NCI-H1417 treated with DMSO at 0.1 percent for 48 hours (cell line): ENCODE measurements at places on chromosomes 16 and 17.

DNA sequence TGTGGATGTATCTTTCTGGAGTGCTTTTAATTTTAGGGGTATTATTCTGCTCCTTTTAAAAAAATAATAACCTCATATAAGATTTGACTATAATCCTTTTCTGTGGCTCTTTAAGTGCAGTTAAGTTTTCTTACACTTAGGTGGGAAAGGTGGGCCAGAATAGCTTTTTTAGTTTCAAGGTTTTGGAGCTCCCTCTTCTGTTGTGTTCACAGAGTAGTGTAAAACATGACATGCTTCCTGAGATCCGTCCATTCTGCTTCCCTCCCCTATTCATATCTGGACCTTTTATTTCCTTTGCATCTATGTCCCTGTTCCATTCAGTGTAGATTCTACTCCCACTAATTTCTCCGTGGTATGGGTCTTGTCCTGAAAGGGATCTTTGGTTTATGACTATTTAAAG lies 12.8 kb downstream of the LRRC36 start:
- no peak for DNase-seq

- DNase-seq: no peak
Observed at GRCh38 chr16:4945560-4946502, 8.9 kb upstream of the PPL start.

- DNase-seq: no peak
Observed at GRCh38 chr17:61519139-61519538, 66.9 kb downstream of the TBX4 start.

- no peak for DNase-seq
Observed at GRCh38 chr16:83722456-83723183, 85.2 kb upstream of the HSBP1 start.

DNA sequence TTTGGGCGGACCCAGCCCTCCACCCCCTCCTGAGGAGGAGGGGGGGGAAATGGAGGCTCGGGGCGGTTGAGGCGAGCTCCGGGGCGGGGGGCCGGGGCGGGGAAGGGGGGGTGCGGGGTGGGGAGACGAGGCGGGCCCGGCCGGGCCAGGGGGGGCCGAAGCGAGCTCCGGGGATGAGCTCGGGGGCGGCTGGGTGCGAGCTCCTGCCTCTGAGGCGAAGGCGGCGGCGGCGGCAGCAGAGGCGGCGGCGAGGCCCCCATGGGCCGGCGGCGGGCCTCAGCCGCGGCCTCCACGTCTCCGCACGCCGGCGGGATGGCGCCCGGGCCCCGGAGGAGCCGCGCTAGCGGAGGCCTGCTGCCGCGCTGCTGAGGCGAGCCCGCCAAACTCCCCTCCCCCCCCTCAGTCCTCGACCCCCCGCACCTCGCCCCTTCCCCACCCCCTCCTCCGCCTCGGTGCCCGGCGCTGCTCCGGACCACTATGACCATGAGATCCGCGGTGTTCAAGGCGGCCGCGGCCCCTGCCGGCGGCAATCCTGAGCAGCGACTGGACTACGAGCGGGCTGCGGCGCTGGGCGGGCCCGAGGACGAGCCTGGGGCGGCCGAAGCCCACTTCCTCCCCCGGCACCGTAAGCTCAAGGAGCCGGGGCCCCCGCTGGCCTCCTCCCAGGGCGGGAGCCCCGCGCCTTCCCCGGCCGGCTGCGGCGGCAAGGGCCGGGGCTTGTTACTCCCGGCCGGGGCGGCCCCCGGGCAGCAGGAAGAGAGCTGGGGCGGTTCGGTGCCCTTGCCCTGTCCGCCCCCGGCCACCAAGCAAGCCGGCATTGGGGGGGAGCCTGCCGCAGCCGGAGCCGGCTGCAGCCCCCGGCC lies 596 bp downstream of the MSL1 start:
- no peak for DNase-seq

DNA sequence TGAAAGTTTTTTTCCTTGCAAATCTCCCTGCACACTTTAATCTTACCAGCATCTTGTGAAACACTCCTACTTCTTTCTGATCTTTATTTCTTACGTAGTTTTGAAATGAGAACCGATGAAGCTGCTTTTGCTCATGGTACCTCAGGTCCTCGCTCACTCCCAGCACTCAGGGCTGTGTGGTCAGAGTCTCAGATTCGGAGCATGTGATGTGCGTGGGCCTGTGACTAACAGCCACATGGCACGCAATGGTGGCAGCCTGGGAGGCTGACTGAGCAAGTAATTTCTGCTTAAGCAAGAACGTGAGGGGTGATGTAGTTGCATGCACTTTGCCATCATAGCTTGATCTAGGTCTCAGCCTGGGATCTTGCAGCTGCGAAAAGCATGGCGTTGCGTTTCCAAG lies 624.3 kb downstream of the MAF start:
- DNase-seq: no peak

GRCh38 chr16:53714205-53715022 lies 10.5 kb downstream of the FTO start:
- peak; percentile 83 for DNase-seq

DNA sequence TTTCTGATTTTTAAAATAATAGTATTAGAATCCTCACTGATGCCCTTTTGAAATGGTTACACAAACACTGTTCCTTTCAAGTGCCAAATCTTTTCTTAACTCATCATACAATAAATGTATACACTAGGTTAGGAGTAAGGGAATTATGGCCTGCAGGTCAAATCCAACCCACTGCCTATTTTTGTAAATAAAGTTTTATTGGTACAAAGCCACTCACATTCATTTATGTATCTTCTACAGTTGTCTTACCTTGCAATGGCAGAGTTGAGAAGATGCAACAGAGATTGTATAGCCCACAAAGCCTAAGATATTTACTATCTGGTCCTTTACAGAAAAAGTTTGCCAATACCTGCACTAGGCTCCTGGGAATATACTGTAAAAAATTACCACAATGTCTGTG lies 47.8 kb downstream of the IKZF3 start:
- DNase-seq: no peak

- DNase-seq: no peak
Observed at GRCh38 chr16:24139282-24139681, 116.9 kb upstream of the CACNG3 start.

- no peak for DNase-seq
Observed at GRCh38 chr16:34743115-34743514, 1283.7 kb downstream of the TP53TG3F start.

DNA sequence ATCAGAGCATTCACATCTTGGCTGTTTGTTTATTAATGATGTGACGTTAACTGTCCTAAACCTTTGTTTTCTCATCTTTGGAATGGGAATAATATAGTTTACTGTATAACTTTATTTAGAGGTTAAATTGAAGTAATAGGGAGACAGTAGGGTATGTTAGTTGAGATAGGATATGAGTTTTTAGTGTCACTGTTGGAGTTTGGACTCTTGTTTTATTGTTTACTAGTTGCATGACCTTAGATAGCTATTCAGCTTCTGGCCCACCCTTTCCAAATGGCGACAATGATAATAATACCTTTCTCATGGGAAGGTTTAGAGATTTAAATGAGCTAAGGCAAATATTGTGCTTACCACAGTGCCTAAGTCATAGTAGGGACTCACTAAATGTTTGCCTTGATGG lies 28.2 kb upstream of the CDC6 start:
- no peak for DNase-seq

- no peak for DNase-seq
Observed at GRCh38 chr16:69402439-69402838, 16.6 kb upstream of the TERF2 start.

GRCh38 chr17:50149091-50149416 lies 1.4 kb downstream of the PPP1R9B start:
- no peak for DNase-seq

GRCh38 chr17:72447251-72447640 lies 326.4 kb downstream of the SOX9 start:
- DNase-seq: no peak
